ENCODE measurements at places on chromosomes 2 and 18.

- no peak for DNase-seq
Measured at GRCh38 chr2:236056141-236056540, 112.0 kb downstream of the GBX2 start.

GRCh38 chr2:123502931-123503330 is 522.2 kb upstream of the CNTNAP5 start:
- no peak for DNase-seq

GRCh38 chr18:35811896-35812295 is 160.6 kb upstream of the RMP24 start:
- no peak for DNase-seq

GRCh38 chr18:25739376-25739775 is 351.0 kb downstream of the SS18 start:
- DNase-seq: no peak

- no peak for DNase-seq
Measured at GRCh38 chr2:224775647-224776046, 59.5 kb upstream of the CCDC195 start.

DNA sequence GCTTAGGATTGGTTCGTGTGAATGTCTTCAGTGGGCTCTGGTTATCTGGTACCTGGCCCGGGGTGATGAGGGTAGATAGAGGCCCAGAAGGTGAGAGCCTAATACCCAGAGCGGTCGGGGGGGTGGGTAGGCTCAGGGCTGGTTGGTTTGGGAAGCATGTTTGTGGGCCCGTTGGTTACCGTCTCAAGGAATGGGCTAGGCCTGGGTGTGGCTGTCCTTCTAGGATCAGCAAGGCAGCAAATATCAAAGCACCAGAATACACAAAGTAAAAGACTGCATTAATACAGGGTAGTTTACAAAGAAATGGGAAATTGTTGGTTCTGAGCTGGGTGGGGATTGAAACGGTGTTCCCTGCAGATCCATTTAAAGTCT is 6.0 kb upstream of the IL1R2 start:
- DNase-seq: no peak

DNA sequence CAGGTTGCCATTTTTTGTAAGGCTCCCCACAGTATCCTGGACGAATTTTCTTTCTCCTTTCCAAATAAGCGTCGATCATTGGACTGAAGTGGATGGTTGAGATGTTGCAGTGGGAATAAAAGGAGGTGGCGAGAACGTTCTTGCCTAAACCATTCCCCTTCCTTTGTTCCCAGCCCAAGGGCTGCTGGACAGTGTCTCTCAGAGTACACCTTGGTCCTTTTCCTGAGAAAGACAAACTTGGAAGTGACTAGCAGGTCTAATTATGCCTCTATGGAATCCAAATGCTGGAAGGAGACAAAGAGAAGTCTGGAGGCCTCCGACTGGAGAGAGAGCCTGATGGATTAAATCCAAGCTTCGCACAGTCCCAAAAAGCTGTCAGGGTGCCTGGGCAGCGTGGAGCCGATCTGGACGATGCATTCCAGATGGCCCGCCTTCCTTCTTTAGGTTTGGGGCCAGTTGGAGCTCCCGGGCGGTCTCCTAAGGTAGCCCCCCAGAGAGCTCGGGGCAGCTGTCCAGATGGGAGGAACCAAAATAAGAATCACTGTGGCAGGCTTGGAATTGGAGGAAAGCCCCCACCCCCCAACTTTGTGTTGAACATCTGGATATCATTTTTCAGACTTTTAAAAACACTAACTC is 186.8 kb downstream of the TMEM247 start:
- DNase-seq: no peak

GRCh38 chr2:189091253-189091652 is 88.3 kb downstream of the COL5A2 start:
- DNase-seq: peak; percentile 54

GRCh38 chr18:35371412-35372195 is 5.5 kb downstream of the ZNF396 start:
- peak; percentile 53 for DNase-seq

DNA sequence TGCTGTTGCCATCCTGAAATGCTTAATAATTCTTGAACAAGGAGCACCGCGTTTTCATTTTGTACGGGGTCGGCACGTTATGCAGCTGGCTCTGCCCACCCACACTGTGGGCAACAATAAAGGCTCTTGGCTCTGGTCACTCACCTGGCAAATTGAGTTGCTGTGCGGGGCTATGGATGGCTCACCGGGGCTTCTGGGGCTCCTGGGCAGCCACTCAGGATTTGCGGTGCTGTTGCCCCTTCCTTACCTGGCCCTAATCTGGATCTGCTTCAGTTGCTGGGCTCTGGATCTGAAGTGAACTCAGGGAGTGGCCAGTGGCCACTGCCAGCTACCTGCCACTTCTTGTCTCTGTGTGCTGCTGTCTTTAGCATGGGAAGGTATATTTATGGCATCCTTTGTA is 22.7 kb downstream of the RHOB start:
- DNase-seq: no peak

DNA sequence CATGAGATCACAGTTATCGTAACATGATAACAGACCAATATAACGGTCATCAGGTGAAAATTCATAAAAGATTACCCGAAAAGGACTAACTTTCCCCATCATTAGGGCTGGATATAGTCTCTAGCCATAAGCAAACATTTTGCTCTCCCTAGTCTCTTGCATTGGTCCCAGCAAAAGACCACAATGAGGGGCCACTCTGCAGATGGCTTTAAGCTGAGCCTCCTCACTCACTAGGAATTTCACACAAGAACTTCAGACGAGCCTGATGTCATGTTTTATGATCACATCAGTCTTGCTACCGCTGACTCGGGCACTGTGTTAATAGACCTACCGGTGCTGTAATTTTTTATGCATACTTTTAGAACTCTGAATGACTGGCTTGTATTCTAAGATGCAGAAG is 35.2 kb downstream of the STK17B start:
- DNase-seq: peak; percentile 39

GRCh38 chr2:28681606-28682005 is 70.0 kb upstream of the PPP1CB start:
- no peak for DNase-seq

- no peak for DNase-seq
Measured at GRCh38 chr2:60440079-60440766, 113.2 kb downstream of the BCL11A start.

- no peak for DNase-seq
Measured at GRCh38 chr2:106516436-106516835, 29.3 kb downstream of the CD8B2 start.

DNA sequence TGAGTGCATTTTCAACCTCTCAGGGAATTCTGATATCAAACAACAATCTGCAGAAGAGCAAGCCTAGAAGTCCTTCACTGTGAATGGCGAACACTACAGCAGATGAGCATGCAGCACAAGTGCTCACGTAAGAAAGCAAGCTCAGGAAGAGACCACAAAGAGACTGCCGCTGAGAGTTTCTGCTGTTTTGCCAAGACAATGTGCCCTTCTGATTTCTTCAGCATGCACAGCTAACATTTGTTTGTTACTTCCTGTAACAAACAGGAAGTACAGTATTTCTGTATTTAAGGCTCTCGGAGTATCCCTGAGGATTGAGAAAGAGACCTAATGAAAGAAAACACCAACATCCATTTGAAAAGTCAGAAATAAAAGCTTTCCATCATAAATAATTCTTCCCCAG is 45.9 kb downstream of the MBOAT2 start:
- DNase-seq: no peak

DNA sequence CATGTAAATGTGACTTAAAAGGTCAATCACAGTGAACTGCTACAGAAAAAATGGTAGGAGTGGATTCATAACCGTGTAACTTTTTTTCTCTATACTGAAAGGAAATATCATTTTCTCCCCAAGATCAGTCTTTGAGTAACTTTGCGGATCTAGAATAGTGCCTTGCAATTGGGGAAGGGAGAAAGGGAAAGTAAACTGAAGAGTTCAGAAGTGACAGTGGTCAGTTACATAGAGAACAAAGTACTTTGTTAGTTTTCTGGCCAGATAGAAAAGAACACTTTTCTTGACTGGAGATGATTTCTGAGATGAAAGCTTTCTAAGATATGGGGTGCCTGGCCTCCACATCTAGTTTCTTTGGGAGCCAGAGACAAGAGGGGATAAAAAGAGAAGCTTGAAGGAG is 26.6 kb downstream of the PARD3B start:
- no peak for DNase-seq

- DNase-seq: no peak
Measured at GRCh38 chr2:64581777-64582539, 57.8 kb downstream of the AFTPH start.

DNA sequence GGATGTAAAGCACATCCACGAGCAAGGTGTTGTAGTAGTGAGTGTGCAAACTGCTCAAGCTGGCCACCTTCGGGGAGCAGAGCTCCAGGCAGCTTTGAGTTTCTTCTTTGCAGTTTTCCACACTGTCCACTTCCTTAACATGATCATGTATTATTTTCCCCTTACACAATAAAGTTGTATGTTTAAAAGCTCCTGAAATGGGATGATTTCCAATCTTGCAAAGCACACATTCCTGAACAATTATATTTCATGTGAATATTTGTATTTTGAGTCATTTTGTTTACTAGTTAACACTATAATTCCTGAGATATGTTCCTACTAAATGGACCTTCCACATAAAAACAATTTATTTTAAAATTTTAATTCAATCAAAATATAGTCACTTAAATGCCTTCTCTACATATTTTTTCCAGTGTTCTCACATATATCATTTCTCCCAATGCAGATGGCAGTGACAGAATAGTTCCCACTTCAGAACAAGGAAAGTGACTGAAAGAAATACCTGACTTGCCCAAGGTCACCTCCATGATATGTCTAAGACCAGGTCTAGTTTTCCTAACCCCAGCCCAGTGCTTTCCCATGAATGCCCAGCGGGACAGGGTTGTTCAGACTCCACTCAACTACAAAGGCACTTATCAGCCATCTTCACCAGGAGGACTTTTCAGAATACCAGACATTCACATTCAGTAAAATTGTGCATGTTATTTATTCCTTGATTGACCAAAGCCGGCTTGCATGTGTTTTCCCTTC is 5.5 kb downstream of the CYB5A start:
- DNase-seq: peak; percentile 13

DNA sequence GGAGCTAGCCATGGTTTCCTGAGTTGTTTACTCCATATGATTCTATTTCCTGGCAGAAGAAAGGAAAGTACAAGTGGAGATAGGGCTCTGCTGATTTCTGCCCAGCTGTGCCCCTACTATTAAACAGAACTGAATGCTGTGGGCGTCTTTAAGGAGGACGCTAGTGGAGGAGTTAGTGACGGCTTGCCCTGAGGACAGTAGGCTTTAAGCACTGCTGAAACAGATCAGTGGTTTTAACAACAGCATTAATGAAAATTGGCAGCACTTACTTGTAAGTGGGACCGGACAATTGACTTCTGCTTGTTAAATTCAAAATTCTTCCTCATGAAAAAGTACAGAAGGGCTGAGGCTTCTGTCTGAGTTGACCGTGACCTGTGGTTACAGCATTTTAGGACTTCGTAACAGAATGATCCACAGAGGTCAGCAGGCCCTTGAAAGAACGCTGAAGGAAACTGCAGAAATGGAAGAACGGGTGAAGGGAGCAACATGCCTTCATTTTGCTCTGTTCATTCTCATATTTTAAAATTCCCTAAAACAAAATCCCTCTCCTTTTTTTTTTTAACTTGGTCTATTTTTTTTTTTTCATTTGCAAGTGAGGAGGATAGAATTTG is 80.6 kb upstream of the CCDC195 start:
- no peak for DNase-seq

GRCh38 chr2:149330127-149331022 is at the start of gene LYPD6:
Gene LYPD6 (plus strand): TSS chr2:149330587. CDS start chr2:149437709, 107,122 bp downstream.
- DNase-seq: peak; percentile 81

- DNase-seq: no peak
Measured at GRCh38 chr18:7072593-7072992, 45.0 kb downstream of the LAMA1 start.

All from EH (cell line).